ENCODE measurements at places on chromosomes 4 and X.

GRCh38 chrX:73965833-73966232 lies 338.1 kb upstream of the ZCCHC13 start:
- DNase-seq, result no peak

- no peak for DNase-seq
These were observed 124.2 kb downstream of the ENOX2 start for GRCh38 chrX:130778773-130779172.

DNA sequence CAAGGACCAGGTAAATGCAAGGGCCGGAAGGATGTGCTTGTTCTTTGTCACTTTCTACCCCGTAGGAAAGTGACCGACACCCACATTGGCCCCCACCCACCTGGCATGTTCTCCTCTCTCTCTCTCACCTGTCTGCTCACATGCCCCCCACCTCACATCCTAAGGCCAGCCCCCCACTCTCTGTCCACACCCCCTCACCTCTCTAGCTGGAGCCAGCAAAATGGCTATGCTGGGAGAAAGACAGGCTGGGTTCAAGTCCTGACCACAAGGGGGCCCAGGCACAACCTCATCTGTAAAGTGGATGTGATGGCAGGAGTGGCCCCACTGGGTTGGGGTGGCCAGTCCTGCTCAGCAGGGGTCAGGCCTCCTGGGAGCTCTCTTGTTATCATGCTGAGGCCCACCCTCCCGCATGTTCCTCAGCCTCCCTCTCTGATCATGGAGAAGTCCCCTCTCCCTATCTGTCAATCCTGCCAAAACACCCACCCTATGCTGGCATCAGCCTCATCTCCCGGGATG lies 1.7 kb upstream of the PPP2R2C start:
- no peak for DNase-seq

- DNase-seq, result no peak
These were observed 276.3 kb upstream of the GALNT7 start for GRCh38 chr4:172892300-172892699.

- no peak for DNase-seq
These were observed 105.6 kb downstream of the CNKSR2 start for GRCh38 chrX:21479695-21480270.

DNA sequence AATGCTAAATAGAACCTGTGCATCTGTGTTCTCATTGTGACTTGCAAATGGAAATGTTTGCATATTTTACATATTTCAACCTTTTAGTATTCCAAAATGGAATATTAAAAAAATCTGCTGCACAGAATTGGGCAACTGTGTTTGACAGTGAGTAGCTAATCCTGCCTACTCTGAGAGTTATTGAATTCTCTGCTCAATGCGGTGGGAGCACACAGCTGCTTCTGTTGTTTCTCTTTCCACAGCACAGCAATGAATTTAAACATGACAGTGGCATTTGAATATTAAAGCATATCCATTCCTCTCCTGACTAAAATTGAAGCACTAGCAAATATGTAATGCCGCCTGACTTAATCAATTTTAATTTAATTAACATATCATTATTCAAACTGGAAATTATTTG lies 366.6 kb downstream of the GASK1B start:
- DNase-seq, result no peak

DNA sequence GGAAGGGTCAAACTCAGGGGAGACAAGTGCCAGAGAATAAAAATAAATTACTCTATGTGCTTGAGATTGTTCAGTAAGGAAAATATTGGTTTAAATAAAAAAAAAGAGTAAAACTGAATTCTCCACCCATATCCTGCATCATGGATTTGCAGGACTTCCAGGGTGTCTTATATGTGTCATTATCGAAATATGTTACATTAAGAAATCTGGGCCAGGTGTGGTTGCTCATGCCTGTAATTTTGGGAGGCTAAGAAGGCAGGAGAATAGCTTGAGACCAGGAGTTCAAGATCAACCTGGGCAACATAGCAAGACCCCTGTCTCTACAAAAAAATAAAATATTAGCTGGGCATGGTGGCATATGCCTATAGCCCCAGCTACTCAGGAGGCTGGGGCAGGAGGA lies 104.9 kb downstream of the PPP3CA start:
- DNase-seq, result no peak

DNA sequence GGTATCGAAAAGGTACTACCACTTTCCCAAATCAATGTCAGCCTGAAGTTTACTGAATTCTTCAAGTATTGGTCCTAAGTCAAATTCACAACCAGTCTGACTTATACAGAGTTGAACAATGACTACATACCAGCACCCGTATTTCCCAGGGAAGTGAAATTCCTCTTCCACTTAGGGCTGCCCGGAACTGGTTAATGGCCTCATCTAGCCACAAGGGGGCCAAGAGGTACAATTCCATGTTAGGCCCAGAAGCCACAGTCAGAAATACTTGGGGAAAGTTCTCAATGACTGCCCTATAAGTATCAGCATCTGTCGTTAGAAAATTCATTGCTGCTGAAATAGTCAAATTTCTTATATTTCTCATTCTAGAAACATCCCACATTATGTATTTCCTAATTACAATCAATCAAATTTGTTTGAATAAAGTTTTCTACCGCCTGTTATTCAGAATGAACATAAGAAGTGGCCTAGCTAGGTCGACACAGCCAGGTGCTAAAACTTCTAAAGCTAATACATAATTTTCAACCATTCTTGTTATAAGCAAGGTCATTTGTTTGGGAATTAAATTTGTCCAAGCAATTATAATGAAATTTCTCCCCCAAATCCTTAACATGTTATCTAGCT lies 5.6 kb upstream of the PCDH7 start:
- DNase-seq, result no peak

- no peak for DNase-seq
These were observed 211.9 kb upstream of the UGT8 start for GRCh38 chr4:114386637-114387233.

DNA sequence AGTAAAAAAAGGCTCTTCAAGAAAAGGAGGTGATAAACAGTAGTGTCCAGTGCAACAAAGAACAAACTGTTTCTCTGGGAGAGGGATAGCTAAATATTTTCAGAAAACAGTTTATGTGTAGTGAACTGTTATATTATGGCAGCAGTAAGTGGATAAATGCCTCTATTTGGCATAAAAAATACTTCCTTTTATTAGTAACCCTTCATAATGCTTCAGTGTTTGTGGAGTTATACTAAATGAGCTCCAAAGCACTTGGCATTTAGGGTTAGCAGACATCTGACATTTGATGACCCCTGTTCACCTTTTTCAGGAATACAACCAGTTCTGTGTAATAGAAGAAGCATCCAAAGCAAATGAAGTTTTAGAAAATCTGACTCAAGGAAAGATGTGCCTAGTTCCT lies 31.9 kb downstream of the TRAPPC11 start:
- DNase-seq, result no peak

DNA sequence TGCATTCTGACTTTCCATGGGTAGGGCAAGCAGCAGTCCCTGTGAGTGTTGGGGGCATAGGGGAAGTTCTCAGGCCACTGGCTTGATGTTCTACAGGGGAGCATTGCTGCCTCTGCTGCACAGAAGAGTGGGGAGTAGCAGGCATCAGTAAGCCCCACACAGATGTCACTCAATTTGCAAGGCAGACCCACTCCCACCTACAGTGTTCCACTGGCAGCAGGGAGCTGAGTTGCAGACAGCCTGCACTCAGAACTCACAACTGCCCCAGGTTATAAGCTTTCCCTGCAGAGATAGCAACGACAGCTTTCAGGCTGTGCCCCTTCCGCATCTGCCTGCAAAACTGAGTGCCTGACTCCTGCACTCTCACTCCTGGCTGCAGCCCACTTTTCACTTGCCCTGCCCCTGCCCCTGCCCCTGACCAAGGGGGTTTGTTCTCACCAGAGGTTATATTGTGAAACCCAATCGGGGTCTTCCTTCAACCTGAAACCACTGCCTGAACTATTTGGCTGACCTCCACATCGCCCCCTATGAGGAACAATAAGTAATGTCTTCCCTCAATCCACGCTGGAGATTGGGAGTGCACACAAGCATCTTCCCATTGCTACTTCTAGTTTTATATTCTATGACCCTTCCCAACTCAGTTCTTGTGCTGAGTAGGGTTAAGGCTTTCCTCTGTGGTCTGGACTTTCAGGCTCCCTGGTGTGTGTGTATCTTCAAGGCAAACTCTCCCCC lies 227.4 kb upstream of the CXorf51B start:
- DNase-seq, result no peak

DNA sequence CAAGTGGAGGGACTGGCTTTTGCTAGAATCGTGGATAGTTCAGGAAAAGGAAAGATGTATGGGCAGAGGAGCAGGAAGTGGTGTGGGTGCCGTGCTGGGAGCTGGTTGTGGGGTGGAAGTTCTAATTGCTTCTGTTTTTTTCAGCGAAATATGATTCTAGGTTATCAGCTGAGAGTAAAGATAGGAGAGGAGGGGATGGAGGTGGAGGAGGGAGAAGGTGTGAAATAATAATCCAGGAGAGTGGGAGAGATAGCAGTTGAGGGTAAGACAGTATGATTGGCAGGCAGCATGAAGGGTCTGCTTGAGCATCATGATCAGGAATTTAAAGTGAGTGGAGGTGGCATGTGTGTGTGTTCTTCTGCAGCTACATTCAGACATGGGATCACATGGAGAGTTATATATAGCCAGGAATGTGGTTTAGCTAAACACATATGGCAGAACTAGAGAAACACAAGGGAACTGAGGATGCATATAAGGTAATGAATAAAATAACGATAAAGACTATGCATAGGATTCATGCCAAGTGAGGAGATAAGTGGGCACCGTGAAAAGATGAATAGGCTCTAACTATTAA lies 133.7 kb downstream of the ANK2 start:
- no peak for DNase-seq

DNA sequence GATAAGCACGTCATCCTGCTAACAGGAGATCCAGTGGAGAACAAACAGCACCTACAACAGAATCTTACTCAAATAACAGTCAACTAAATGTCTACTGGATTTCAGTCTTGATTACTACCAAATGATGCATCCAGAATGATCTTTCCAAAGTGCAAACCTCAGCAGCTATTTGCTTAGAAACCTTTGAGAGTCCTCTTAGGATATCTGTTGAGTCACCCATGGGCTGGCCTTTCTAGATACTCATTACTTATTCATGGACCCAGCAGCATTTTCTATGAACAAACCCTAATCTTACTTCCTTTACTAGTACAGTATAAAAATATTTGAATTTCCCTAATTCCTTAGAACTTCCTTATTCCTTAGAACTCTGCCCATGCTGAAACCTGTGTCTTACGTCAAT lies 118.5 kb upstream of the PABPC4L start:
- DNase-seq, result no peak

- no peak for DNase-seq
These were observed 63.5 kb upstream of the MAOA start for GRCh38 chrX:43592597-43592996.

DNA sequence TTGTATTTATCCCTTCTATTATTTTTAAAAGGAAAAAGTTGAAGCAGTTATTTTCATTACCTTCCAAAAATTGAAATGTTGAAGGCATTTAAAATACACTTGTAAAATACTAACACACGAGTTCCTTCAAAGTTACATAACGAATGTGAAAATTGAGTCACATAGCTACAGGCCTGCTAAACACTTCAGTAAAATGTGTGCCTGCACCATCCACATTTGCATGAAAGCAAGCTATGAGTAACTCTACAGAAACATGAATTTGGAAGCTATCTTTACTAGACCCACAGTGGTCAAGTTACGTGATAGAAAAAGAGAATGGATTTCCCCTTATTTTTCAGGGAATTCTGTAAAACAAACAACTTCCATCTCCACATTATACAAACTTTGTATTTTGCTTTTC lies 1148.8 kb upstream of the PCDH7 start:
- DNase-seq, result no peak

DNA sequence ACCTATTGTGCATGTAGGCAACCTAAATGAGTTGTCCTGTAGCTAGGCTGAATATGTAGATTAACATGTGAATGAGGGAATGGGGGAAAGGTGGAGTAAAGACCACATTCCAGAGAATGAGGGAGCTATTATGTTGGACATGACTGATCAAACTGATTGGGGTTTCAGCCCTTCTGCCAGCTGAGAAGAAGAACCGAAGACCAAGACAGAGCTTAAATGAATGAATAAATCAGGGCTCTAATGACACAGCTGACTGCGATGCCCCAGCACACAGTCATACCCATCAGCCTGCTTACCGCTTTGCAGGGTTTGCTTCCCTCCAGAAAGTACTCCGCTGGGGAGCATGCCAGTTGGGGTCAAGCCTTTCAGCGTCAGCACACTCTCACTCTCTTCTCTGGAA lies 315.4 kb downstream of the PPP3CA start:
- no peak for DNase-seq

DNA sequence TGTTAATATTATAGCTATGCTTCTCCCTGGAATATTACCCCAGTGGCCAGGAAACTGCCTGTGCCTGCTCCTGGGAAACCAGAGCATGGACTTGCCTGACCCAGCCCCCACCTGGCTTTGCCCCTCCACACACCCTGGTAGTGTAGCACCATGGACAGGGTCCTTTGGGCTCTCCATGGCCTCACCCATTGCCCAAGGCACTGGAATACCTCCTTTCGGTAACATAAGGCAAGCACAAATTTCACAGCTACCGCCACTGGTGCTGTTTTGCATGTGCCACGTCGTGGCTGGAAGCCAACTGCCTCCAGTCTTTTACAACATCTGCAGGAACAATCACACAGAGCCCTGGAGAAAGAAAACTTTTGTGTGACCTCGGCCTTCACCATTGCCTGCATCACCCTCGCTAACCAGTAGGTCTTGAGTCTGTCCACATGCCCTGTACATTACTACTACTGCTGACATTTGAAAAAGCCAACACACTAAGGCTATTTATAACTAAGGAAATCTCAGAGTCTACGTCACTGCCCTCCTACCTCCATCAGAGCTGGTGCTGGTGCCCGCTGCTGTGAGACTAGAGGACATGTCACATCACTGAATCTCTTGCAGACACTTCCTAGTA lies 47.7 kb downstream of the HPGD start:
- DNase-seq, result no peak

DNA sequence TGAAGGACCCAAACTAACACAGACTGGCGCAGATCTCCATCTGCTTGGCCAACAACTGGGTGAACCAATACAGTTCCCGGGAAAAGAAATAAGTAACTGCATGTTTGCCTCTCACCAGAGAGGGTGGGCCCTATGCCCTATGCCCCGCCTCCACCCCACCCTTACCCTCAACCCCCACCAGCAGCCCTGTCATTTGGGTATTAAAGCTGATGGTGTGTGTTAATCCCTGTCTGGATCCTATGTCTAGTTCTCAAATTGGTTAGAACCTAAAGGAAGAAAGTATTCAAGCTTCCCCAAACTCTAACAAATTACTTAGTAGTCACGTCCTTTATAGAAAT lies 19.0 kb downstream of the SMPX start:
- DNase-seq, result no peak

DNA sequence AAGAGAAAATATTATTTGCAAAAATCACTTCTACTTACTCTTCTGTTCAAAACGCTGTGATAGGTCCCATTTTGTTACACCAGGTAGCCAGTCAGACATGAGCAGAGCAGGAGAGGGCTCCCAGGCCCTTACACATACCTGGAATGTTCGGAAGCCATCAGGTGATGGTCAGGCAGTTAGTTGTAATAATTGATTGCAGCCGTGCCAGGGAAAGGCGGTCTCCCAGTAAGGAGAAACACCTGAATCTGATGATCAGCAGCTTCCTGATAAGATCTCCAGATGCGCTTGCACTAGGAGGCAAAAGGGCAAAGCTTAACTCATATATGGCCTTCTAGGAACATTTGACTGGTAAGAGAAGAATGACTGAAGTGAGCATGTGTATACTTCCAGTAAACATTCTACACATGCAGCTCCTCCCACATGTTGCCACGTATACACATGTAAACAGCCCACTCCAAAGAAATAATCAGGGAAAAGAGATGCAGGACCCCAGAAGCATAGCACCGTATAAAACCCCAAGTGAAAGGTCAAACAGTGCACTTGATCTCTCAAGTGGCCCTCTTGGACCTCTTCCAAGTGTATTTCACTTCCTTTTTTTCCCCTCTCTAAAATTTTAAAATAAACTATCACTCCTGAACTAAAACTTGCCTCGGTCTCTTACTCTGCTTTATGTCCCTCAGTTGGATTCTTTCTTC lies 1338.0 kb downstream of the FSTL5 start:
- DNase-seq, result no peak
